Cardiac muscle cell (in vitro differentiated cells and primary cell): ENCODE measurements at places on chromosomes 1 and 21.
A peak's percentile ranks its signal among the peaks of the same experiment; 100 is the strongest.

DNA sequence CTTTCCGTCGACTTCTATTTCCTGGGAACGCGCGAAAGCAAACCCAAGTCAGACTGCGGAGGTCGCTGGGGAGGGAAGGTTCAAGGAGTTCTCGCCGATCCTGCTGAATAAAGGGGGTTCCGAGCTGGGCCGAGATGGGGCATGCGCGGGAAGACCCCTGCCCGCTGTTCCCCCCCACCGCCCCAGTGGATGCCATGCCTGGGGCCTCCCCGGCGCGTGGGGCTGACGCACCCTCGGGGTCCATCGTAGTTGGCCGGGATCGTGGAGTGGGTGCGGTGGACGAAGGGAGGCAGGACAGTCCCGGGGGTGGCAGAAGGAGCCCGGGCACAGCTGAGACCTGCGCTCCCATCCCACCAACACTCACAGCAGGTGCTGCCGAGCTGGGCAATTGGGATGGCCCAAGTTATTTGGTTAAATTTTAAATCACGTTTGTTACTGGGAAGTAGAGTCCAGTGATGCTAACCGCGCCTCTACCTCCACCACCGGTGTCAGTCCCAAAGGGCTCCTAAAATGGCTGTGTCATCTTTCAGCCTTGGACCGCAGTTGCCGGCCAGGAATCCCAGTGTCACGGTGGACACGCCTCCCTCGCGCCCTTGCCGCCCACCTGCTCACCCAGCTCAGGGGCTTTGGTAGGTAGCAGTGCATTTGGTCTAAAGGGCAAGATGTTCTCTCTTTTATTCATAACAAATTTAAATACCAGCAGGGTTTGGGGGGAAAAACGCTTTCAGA is 801 bp downstream of the MX1 start:
- H3K4me3 ChIP-seq, result peak overlapping the region; percentile 16
- no peaks in the 10 kb centered on the region for H3K4me1 ChIP-seq
- no peak overlapping the region for H3K27ac ChIP-seq
- no peaks in the 10 kb centered on the region for H3K36me3 ChIP-seq
- DNase-seq, result no peak

GRCh38 chr1:112735752-112736151 is 20.6 kb upstream of the PPM1J start:
- no peak overlapping the region for H3K4me3 ChIP-seq
- peak; percentile 35 for DNase-seq
- H3K27me3 ChIP-seq, result no peaks in the 10 kb centered on the region
- H3K4me1 ChIP-seq, result no peaks in the 10 kb centered on the region
- no peaks in the 10 kb centered on the region for H3K36me3 ChIP-seq

GRCh38 chr1:218499011-218499691 is 154.0 kb downstream of the TGFB2 start:
- H3K27ac ChIP-seq, result peak overlapping the region; percentile 33

- H3K36me3 ChIP-seq, result no peaks in the 10 kb centered on the region
- H3K4me3 ChIP-seq, result no peak overlapping the region
- no peak for DNase-seq
- no peaks in the 10 kb centered on the region for H3K27me3 ChIP-seq
- no peak overlapping the region for H3K27ac ChIP-seq
Measured at GRCh38 chr1:188778578-188778977, 1699.1 kb downstream of the BRINP3 start.

DNA sequence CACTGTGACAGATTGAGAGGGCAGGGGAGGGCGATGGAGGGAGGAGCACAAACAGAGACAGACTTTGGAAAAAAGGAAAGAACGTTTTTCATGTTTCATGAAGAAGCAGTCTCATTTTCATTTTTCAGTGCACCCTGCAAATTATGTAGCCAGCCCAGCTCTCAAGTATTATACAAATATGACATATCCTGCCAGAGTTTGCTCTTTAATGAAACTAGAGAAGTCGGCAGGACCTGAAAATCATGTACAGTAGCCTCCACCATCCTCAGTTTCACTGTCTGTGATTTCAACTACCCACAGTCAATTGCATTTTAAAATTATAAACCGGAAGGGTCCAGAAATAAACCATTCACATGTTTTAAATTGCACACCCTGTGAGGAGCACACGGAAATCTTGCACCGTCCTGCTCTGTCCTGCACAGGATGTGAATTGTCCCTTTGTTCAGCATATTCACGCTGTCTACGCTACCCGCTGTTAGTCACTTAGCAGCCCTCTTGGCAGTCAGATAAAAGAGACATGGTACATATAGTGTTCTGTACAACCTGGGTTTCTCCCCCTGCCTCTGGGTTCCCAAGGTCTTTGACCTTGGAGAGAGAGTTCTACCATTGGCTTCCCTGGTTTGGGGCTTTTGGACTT is 13.6 kb upstream of the ADARB1 start:
- H3K4me1 ChIP-seq, result no peaks in the 10 kb centered on the region
- H3K4me3 ChIP-seq, result no peak overlapping the region
- no peak overlapping the region for H3K27ac ChIP-seq
- no peaks in the 10 kb centered on the region for H3K27me3 ChIP-seq

- H3K27ac ChIP-seq, result no peak overlapping the region
- H3K4me3 ChIP-seq, result no peak overlapping the region
- H3K27me3 ChIP-seq, result no peaks in the 10 kb centered on the region
- H3K36me3 ChIP-seq, result no peaks in the 10 kb centered on the region
- H3K4me1 ChIP-seq, result peaks cover 8% of the 10 kb centered on the region
- DNase-seq, result no peak
Measured at GRCh38 chr1:57616921-57617320, 193.1 kb upstream of the DAB1 start.

DNA sequence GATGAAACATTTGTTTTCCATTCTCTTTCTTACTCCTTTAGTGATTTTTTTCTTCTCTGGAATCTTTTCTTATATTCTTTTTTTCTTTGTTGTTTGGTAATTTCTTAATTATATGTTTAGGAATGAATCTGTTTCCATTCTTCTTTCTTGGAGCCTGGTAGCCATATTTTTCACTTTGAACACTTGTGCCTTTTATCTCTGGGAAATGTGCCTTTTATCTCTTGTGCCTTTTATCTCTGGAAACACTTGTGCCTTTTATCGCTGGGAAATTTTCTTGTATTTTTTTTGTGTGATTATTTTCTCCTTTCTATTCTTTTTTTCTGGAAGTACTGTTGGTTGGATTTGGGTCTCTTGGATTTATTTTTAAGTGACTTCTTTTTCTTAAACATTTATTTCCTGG is 118.2 kb downstream of the LEPR start:
- no peak for DNase-seq
- H3K27me3 ChIP-seq, result no peaks in the 10 kb centered on the region
- H3K4me3 ChIP-seq, result no peak overlapping the region
- no peak overlapping the region for H3K27ac ChIP-seq
- H3K4me1 ChIP-seq, result peaks cover 19% of the 10 kb centered on the region
- no peaks in the 10 kb centered on the region for H3K36me3 ChIP-seq

DNA sequence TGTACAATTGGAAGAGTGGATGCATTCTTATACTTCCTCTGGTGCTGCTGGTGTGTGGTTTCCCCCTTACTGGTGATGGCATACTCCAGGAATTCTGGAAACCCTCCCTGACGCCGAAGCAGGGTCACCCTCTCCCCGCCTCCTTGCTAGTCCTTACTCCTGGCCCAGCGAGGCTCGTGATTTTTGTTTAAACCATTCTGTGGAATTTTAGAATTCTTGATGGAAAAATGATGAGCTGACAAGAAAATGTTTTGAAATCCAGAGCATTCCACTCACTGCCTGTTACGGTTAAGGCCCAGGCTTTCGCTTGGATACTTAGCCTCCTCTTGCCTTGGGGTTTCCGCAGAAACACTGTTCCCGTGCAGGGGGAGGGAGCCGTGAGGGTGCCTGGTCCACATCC is 41.1 kb downstream of the IL6R start:
- H3K4me1 ChIP-seq, result no peaks in the 10 kb centered on the region
- no peak for DNase-seq
- H3K27ac ChIP-seq, result no peak overlapping the region
- no peaks in the 10 kb centered on the region for H3K36me3 ChIP-seq
- no peak overlapping the region for H3K4me3 ChIP-seq
